ENCODE measurements at places on chromosomes 5 and 9.

GRCh38 chr5:168227973-168228615 lies 63.4 kb upstream of the WWC1 start:
- peak; percentile 3 for DNase-seq

DNA sequence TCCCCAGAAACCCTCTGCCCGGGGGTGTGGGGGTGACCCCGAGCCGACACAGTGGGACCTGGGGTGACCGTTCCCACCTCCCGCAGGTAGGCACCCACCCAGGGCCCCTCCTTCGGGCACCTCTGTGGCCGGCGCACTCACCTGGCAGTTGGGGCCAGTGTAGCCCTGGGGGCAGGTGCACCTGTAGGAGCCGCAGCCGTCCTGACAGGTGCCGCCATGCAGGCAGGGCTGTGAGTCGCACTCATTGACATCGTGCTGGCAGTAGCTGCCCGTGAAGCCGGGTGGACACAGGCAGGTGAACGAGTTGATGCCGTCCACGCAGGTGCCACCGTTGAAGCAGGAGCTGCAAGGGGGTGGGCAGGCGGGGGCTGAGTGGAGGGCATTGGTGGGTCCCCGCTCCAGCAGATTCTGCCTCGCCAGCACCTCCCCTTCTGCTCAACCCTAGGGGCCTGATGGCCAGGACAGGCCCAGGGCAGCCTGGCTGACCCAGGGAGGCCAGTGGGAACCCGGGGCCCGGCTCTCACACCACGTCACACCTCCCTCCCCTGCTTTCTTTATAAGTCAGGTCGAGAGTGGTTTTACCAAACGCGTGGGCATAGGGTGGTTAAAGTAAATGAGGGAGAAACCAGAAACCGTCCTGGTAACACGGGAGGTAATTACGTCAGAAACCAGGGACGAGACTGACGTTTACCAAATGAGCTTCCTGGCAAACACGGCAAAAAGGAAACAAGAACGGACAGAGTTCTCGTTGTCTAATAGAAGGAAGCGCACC lies 26.1 kb upstream of the SEC16A start:
- DNase-seq: no peak

- DNase-seq: no peak
Observed at GRCh38 chr9:2267181-2267745, 252.1 kb downstream of the SMARCA2 start.

DNA sequence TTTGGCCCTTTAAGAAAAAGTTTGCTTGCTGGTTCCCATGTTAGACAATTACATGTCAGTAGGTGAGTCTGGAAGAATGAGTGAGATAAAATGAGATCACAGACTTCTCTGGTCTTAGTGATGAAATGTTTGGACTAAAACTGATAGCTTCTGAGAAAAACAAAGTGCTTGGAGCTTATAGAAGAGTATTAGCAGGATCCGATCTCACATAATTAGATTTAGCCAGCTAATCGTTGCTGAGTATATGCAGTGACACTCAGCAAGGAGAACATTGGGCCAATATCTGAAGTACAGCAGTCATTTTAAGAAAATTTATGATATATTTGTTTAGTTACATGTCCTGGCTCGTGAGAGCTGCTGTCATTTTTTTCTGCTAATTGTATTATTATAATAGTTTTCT lies 135.8 kb downstream of the SNCAIP start:
- no peak for DNase-seq

DNA sequence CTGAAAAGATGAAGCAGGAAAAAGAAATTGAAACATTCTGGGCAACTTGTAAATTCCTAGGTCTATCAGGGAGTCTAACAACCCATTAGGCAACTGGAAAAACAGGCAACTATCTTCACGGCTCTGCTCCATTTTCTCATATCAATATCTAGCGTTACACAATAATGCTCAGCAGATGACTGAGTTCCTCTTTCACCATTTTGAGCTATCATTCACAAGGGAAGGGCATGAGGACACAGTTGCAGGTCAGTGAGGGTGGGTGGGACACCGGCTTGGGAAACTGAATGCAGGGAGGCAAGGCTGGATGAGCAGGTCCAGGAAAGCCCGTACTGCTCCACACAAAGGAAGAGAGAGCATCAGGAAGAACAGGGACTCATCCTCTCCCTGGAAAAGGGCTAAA lies 67.0 kb downstream of the FRMD3 start:
- DNase-seq: no peak
